Suppressor macrophage treated with lipopolysaccharide for 1 hour (primary cell): ENCODE measurements at places on chromosomes 2 and 18.

DNA sequence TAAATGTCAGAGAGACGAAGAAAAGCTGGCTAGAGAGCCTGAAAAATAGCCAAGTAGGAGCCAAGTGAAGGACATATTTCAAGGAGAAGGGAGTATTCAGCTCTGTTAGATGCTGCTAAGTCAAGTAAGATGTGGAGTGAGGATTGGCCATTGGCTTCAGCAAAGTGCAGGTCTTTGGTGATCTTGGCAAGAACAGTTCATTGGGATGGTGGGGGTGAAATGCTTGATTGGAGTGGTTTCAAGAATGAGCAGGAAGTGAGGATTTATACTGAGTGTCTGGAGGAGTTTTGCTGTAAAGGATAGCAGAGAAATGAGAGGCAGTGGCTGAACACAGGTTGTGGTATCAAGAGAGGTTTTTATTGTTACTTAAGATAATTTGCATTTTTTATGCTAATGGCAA is 139.7 kb downstream of the PRPF40A start:
- DNase-seq: no peak

GRCh38 chr18:54787616-54788015 is 40.7 kb upstream of the RAB27B start:
- DNase-seq: no peak

DNA sequence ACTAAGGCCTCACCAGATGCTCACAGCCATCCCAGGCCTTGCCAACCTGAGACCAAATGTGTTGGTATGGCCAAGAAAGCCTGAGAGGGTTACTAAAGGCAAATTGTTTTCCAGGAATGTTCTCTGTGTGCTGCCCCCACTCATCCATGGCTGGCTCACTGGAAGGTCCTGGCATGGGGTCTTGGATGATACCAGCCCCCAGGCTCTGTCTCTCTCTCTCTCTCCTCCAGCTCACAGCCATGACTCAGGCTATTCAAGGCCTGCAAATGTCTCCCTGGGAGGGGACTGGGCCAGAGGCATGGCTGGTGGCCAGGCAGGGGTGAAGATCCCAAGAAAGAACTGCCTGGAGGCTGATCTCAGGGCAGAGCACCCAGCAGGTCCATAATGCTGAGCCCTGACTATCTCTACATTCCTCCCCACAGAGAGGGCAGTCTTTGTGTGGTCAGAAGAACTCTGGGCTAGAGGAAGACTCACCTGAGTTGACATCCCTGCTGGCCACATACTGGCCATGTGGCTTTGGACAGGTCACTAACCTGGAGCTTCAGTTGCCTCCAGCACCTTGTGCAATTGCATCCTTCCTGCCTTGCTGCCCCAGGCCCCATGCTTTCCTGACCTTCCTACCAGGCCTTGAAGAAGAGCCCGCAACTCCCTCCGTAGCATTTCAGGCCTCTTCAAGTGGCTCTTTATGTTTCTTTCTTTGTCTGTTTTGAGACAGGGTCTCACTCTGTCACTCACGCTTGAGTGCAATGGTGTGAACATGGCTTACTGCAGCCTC is 150.4 kb downstream of the ZFP36L2 start:
- no peak for DNase-seq

DNA sequence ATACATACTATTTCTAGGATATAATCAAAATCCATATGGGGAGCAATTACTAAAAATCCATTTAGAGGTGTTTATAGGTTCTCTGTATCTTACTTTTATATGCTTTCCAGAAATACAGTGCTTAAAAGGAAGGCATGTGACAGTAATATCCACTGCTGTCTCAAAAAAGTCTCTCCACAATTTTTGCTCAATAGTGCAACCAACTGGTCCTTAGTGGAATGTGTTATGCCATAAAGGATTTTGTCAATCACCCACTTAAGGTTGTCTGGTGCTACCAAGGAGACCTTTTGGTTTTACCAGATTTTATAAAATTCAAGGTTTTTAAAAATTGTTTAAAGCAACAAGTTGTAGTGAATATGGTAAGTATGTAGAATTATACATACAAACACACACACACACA is 328.5 kb upstream of the DSEL start:
- no peak for DNase-seq

- peak; percentile 15 for DNase-seq
These were observed 301.3 kb upstream of the ID2 start for GRCh38 chr2:8380566-8380965.

DNA sequence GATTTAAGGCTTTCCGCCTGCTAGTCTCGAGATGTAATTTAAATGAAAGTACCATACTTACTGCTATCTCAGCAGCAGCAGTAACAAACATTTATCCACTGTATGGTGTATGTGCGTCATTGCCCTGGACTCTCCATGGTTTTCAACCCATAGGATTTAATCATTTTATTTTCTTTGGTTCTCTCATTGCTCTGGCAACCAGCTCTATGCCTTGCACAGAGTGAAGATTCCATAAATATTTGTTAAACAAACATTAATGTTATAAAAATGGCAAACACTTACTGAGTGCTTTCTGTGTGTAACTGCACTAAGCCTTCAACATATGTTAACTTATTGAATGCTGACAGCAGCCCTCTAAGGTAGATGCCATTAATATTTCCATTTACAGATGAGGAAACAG is 1.3 kb upstream of the LMAN1 start:
- DNase-seq: no peak
